Stimulated activated CD8-positive, alpha-beta memory T cell treated with anti-CD3 and anti-CD28 coated beads, Interleukin-7, amount 100 ng/mL, for 1 hour (primary cell): ENCODE measurements at places on chromosomes 4 and X.

DNA sequence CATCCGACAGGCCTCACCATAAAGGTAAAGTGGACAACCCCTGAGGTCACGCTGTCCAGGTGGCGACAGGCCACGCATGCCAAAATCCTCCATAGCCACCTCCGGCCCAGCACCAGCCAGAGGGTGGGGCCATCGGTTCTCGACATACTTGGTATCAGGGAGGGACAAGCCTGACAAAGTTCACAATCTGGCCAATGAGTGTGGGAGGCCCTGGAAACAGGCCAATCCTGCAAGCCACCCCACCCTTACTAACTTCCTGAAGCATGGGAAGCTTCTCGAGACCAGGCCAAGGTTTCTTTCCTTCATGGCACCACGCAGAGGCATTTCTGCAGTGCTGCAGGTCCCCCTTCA lies 73.8 kb downstream of the MTMR1 start:
- no peak for DNase-seq

DNA sequence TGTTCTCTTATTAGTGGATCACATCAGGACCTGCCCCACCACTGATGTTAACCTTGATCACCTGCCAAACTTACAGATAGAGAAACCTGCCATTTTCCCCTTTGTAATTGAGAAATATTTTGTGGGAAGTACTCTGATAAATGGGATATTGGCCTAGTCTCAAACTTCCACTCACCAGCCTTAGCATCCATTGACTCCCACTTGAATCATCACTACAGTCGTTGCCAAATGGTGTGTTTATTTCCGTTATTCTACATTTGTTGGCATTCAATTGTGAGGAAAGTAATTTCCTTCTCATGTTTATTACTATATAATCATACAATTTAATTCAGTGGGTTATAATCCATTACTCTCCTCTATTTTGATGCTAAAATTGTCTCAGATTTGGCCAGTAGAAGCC lies 156.4 kb upstream of the CXCL13 start:
- DNase-seq = no peak

GRCh38 chr4:156378033-156378665 lies 424.5 kb upstream of the CTSO start:
- no peak for DNase-seq

DNA sequence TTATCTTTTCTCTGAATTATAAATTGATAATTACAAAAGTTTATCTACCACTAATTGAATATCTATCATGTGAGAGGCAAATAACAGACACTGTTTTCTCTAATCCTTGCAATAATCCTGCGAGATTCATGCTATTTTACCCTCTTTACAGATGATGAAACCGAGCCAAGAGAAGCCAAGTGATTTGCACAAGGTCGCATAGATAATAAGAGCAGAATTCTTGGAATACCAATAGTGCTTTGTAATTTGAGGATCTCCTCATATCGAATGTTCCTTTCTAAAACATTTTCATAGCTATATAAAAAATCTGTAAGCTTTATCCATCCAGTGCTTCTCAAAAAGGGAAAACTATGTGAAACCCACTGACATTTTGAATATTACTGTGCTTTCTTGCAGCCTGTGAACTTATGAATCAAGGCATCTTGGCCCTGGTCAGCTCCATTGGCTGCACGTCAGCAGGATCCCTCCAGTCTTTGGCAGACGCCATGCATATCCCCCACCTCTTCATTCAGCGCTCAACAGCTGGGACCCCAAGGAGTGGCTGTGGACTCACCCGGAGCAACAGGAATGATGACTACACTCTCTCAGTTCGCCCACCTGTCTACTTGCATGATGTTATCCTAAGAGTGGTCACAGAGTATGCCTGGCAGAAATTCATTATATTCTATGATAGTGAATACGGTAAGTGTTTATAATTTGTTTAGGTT lies 743.8 kb upstream of the ATOH1 start:
- no peak for DNase-seq

DNA sequence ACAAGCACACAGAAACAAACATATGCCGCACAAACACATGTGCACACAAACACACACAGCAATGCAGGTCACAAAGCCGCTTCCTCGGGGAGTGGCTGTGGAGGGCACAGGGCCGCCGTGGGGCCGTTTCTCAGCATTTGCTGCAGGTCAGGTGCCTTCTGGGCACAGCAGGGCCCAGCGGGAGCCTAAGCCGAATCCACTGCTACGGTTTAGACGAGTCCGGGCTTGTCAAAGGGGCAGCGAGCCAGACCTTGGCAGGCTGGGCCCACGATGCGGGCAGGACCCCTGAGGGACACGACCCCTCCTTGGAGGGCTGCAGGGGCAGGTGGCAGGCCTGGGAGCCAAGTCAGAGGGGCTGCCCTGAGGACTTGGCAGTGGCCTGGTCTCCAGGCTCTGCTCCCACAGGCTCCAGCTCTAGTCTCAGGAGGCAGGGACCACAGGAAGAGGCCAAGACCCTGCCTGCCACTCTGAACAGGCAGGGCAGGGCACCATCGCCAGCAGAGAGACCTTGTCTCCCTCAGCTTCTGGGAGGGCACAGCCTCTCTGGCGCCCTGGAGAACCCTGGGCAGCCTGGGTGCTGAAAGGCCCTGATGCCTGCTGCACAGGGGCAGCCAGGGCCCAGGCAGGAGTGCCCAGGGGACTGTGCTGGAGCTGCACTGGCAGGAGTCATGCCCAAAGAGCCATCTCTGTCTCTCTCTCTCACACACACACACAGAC lies 5.5 kb upstream of the ATP2B3 start:
- DNase-seq = no peak

- no peak for DNase-seq
These were observed 77.4 kb downstream of the ANKRD17 start for GRCh38 chr4:73181231-73181630.

DNA sequence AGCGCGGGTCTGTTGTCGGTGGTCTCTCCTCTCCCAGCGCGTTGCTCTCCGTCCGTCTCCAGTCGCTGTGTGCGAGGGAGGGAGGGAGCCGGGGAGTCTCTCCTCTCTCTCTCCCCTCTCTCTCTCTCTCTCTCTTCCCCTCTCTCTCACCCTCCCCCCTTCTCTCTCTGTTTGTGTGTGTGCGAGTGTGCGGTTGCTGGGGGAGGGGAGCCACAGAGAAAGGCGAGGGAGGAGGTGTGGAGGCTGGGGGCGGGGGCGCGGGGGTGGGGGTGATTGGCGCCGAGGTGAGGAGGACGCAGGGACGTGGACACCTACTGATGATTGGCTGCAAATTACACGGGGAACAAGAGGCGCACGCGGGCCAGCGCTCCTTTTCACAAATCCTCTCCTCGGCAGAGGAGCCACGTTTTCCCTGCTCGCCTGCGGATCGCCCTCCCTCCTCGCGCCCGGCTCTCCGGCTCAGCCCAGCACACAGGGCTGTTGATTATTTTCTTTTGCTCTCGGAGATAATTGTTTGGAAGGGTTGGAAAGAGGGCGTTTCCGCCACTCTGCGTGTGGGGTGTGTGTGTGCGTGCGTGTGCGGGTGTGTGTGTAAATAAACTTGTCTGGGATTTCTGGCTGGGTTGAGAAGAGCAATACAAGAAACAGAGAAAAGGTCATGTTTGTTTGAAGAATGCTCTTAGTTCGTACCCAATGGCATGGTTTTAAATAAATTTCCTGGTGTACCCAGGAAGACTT lies at the start of gene CXXC4:
CXXC4 (minus strand) TSS at position 73 of the 738 bp plus-strand sequence. CDS start 3,092 bp downstream, outside the sequence.
- no peak for DNase-seq

- DNase-seq = no peak
These were observed 1196.4 kb upstream of the TENM3 start for GRCh38 chr4:181046809-181047208.

GRCh38 chr4:72352711-72353110 lies 216.3 kb downstream of the ADAMTS3 start:
- no peak for DNase-seq

DNA sequence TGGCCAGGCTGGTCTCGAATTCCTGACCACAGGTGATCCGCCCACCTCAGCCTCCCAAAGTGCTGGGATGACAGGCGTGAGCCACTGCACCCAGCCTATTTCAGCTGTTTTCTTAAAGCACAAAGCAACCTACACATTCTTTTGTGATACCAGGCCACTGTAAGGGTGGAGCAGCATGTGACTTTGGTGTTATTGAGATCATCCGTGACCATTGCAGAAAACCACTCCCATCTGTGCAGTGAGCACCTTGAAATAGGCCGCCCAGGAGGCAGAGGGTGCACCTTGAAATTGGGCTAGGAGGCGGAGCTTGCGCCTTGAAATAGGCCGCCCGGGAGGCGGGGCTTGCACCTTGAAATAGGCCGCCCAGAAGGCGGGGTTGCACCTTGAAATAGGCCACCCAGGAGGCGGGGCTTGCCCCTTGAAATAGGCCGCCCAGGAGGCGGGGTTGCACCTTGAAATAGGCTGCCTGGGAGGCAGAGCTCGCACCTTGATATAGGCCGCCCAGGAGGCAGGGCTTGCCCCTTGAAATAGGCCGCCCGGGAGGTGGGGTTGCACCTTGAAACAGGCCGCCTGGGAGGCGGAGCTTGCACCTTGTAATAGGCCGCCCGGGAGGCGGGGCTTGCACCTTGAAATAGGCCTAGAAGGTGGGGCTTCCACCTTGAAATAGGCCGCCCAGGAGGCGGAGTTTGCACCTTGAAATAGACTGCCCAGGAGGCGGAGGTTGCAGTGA lies 9.0 kb upstream of the SLC25A6 start:
- no peak for DNase-seq

GRCh38 chr4:140633124-140633523 lies 64.4 kb upstream of the UCP1 start:
- no peak for DNase-seq

DNA sequence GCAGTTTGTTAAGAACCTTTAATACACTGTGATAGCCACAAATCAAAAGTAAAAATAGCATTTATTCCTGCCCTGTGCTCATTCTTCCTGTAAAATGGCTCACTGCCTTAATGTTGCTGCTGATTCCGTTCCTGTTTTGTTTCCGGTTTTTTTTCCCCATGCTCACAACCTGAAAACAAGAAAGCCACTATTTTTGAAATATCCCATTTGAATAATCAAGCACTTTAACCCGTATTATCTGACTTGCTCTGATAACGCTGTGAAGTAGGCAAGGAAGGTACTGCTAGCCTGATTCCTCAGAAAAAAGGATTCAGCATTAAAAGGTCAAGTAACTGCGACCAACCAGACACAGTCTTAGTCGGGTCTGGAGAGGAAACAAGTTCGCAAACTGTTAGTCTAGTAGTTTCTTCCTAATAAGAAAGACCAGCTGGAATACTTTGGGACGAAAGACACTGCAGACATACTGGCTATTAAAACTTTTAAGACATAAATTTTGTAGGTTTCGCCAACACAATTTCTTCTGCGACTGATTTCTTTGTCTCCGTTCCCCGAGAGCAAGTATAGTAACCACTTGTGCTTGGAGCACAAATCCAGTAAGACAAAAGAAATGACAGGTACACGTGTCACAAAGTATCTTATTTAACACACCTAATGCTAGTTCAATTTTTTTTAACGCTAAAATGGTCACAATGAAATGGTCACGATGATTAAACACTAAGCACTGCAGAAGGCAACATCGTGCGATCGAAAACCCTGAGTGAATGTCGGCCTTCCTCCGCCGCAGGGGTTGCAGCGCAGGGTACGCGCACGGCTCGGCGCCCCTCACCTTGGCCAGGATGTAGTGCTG lies 802 bp downstream of the COX18 start:
- no peak for DNase-seq

DNA sequence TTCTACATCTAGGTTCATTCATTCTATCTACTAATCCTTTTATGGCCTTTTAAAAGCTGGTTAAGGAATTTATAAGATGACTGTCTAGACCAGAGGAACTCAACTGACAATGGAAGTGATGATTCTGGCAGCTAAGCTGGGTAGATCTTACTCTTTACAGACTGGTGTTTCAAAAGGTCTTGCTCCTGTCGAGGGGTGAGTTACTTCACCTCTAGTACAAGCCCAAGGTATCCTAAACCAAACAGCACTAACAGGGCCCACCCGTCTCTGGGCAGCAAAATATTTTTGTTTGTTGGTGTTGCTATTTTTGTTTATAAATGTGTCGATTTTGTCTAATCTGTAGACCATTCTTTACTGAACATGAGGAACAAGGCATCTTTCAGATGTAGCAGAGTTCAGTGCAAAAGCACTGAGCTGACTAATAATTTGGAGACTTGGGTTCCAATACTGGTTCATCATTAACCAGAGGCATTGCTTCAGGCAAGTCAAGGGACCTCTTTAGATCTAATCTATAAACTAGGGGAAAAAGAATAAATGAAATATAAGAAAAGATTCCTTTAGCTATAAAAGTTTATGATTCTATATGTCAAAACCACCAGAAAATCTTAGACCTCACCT lies 90.3 kb upstream of the FRG1 start:
- no peak for DNase-seq

GRCh38 chr4:43987331-43987944 lies 461.2 kb downstream of the KCTD8 start:
- DNase-seq = no peak

- no peak for DNase-seq
These were observed 32.7 kb downstream of the KLF3 start for GRCh38 chr4:38696697-38697096.

- no peak for DNase-seq
These were observed 435.8 kb downstream of the MAGEB5 start for GRCh38 chrX:26651755-26652154.

- no peak for DNase-seq
These were observed 313.8 kb upstream of the TEX13C start for GRCh38 chrX:125005863-125006262.

- DNase-seq = no peak
These were observed 110.8 kb upstream of the PAQR3 start for GRCh38 chr4:79049840-79050540.

DNA sequence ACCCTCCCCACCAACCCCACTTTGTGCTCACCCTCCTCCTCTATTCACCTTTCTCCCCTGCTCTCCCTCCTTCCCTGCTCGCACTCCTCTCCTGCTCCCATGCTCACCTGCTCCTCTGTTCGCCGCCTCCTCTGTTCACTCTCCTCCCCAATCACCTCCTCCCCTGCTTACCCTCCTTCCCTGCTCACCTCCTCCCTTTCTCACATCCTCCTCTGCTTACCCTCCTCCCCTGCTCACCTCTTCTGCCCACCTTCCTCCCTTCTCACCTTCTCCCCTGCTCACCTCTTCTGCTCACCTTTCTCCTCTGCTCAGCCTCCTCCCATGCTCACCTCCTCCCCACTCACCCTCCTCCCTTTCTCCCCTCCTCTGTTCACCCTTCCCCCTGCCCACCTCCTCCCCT lies 357.2 kb downstream of the UNC5C start:
- no peak for DNase-seq

- DNase-seq = no peak
These were observed 58.5 kb downstream of the ANTXR2 start for GRCh38 chr4:80014531-80014930.

DNA sequence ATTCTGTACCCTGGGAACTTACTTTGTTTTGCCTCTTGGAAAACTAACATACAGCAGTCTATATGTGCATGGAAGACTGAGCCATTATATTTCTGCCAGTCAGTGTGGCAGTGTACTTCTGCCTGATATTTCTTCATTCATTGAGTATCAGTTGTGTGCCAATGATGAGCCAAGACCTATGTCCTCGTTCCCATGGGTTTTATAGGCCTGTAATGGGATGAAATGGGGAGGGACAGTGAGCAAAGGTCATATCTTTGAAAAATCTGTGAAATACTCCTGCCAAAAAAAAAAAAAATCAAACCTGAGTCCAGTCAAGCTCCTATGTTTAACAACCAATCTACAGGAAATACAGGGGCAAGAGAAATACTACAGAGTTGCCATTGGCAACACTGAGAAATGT lies 9.1 kb downstream of the NSD2 start:
- no peak for DNase-seq
